T-helper 17 cell (primary cell): ENCODE measurements at places on chromosomes 11 and 22. TPM values are rescaled to one million over a fixed set of nuclear protein-coding genes. Genes with fewer than 3 reads are reported as not detected.

The DEUP1 gene
- total RNA-seq: not detected

GRCh38 chr11:80955588-80955987 is 1514.8 kb upstream of the TENM4 start:
- H3K27ac ChIP-seq: no peak overlapping the region
- H3K36me3 ChIP-seq: no peaks in the 10 kb centered on the region
- no peak for DNase-seq
- H3K4me3 ChIP-seq: no peak overlapping the region
- H3K4me1 ChIP-seq: no peaks in the 10 kb centered on the region

The TRIM49C gene
- total RNA-seq: not detected

The TRAF6 gene
- 20.2 TPM for total RNA-seq

GRCh38 chr22:49107561-49107960 is 720.1 kb downstream of the BRD1 start:
- no peak for DNase-seq
- no peak overlapping the region for H3K4me3 ChIP-seq
- no peaks in the 10 kb centered on the region for H3K36me3 ChIP-seq

DNA sequence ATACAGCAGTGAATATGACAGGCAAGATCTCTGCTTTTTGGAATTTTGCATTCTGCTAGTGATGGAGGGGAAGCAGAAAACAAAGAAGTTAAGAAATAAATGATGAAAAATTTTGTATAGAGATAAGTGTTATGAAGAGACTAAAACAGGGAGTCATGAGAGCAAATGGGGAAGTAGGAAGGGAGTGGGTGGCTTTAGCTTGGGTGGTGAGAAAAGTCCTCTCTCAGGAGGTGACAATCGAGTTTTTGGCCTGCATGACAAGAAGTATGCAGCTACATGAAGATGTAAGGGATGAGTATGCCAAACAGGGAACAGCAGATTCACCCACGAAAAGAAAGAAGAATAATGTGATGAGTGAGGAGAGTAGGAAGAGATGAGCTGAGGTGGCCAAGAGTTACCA is 80.7 kb upstream of the MPPED2 start:
- H3K36me3 ChIP-seq: no peaks in the 10 kb centered on the region
- no peaks in the 10 kb centered on the region for H3K27me3 ChIP-seq
- DNase-seq: no peak
- no peak overlapping the region for H3K27ac ChIP-seq
- no peak overlapping the region for H3K4me3 ChIP-seq
- H3K4me1 ChIP-seq: no peaks in the 10 kb centered on the region

DNA sequence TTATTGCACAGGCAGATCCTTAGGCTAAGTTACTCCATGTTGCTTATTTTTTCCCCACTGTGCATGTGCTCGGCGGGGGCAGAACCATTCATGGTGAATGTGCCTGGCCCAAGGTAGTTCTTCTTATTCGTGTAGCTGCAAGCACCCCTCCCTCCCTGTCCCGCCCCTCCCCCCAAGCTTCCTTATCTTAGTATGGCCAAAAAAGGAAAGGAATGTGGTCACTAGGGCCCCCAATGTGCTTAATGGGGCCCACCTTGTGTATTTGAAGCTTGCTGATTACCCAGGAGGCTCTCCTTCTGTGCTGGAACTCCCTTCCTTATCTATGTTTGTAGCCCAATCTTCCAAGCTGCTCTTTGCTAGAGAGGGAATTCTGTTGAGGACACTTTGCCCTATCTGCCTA is 1259.7 kb upstream of the RAG2 start:
- no peaks in the 10 kb centered on the region for H3K27me3 ChIP-seq
- no peak overlapping the region for H3K27ac ChIP-seq
- no peaks in the 10 kb centered on the region for H3K36me3 ChIP-seq
- no peak for DNase-seq

- H3K4me1 ChIP-seq: peaks cover 40% of the 10 kb centered on the region
- H3K27ac ChIP-seq: peak overlapping the region; percentile 9
- peak overlapping the region; percentile 37 for H3K4me3 ChIP-seq
- H3K27me3 ChIP-seq: no peaks in the 10 kb centered on the region
Observed at GRCh38 chr11:48034926-48035871, 54.8 kb downstream of the PTPRJ start.

GRCh38 chr11:59756558-59756840 is 1.3 kb downstream of the STX3 start:
- H3K27ac ChIP-seq: peak overlapping the region; percentile 19
- no peaks in the 10 kb centered on the region for H3K27me3 ChIP-seq
- H3K4me1 ChIP-seq: peaks cover 20% of the 10 kb centered on the region
- no peaks in the 10 kb centered on the region for H3K36me3 ChIP-seq
- no peak for DNase-seq
- peak overlapping the region; percentile 97 for H3K4me3 ChIP-seq

The SMC1B gene
- total RNA-seq: 0.17 TPM

DNA sequence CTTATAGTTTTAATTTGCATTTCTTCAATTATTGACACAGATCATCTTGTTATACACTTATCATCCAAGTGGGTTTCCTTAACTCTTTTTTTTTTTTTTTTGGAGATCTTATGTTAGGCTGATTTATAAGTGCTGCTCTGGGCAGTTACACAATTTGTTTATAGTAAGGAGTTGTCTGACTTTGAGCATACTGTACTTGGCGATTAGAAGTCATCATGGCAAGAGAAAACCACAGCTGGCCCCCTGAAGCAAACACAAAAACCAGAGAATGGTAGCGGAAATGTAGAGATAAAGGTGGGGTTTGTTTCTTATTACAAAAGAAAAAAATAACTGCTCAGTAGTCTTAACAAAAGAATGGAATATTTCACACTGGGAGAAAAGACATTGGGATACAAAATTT is 292.6 kb downstream of the SWAP70 start:
- DNase-seq: no peak
- no peaks in the 10 kb centered on the region for H3K27me3 ChIP-seq
- H3K36me3 ChIP-seq: peaks cover 4% of the 10 kb centered on the region
- no peak overlapping the region for H3K4me3 ChIP-seq
- no peaks in the 10 kb centered on the region for H3K4me1 ChIP-seq

DNA sequence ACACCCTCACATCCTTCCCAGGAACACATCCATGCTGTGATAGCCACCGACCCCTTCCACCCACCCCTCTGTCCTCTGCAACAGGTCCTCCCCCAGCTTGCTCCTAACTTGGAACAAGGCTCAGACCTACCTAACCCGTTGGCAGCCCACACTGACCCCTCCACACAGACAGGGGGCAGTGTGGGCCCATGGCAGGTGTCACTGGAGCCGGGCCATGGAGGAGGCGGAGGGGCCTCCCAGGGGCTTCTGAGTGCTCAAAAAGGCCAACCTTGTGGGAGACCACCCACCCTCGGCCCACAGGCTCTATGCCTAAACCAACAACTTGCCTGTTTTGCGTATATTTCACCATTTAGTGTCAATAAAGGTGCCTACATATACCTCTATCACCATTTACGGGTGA is 57.0 kb downstream of the CERK start:
- H3K4me1 ChIP-seq: peaks cover 9% of the 10 kb centered on the region
- H3K27ac ChIP-seq: peak overlapping the region; percentile 56
- H3K27me3 ChIP-seq: no peaks in the 10 kb centered on the region
- H3K4me3 ChIP-seq: no peak overlapping the region

DNA sequence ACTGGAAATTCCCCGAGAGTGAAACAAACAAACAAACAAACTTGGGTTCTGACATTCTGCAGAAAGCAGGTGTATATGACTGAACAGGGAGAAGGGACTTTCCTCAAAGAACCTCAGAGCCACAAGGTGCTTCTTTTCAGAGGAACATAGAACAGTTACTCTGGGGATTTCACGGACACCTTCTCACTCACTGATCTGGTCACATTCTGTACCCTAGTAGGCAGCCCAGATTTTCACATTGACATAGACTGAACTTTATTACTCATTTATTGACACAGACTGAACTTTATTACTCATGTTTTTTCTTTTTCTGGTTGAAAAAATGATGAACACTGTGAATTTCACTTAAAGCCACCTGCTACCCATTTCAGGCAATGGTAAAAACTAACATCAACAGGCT is 263.0 kb downstream of the OPCML start:
- H3K36me3 ChIP-seq: no peaks in the 10 kb centered on the region
- no peak for DNase-seq
- H3K27ac ChIP-seq: no peak overlapping the region
- H3K27me3 ChIP-seq: peaks cover 5% of the 10 kb centered on the region
- no peak overlapping the region for H3K4me3 ChIP-seq

The GLYAT gene
- not detected for total RNA-seq

GRCh38 chr11:86476109-86476861 is 101.6 kb downstream of the CCDC81 start:
- no peak for DNase-seq
- no peaks in the 10 kb centered on the region for H3K27me3 ChIP-seq
- H3K4me1 ChIP-seq: no peaks in the 10 kb centered on the region
- H3K4me3 ChIP-seq: no peak overlapping the region
- H3K36me3 ChIP-seq: no peaks in the 10 kb centered on the region

- H3K4me3 ChIP-seq: peak overlapping the region; percentile 49
- peaks cover 15% of the 10 kb centered on the region for H3K36me3 ChIP-seq
- H3K4me1 ChIP-seq: peaks cover 44% of the 10 kb centered on the region
- DNase-seq: no peak
- peak overlapping the region; percentile 82 for H3K27ac ChIP-seq
Observed at GRCh38 chr11:128783513-128783912, 83.6 kb downstream of the KCNJ1 start.

The OR51L1 gene
- total RNA-seq: not detected

The KLHDC7B gene
- total RNA-seq: 5.1 TPM

- DNase-seq: no peak
- no peak overlapping the region for H3K27ac ChIP-seq
- no peak overlapping the region for H3K4me3 ChIP-seq
- peaks cover 3% of the 10 kb centered on the region for H3K4me1 ChIP-seq
Observed at GRCh38 chr11:44268614-44269080, 41.3 kb downstream of the ALX4 start.

- no peaks in the 10 kb centered on the region for H3K4me1 ChIP-seq
- no peak for DNase-seq
- no peak overlapping the region for H3K4me3 ChIP-seq
- H3K27me3 ChIP-seq: peaks cover 5% of the 10 kb centered on the region
- H3K36me3 ChIP-seq: no peaks in the 10 kb centered on the region
Observed at GRCh38 chr11:127639916-127640315, 639.3 kb upstream of the KIRREL3 start.

The DGCR6 gene
- 6.2 TPM for total RNA-seq

- H3K27me3 ChIP-seq: peaks cover 4% of the 10 kb centered on the region
- DNase-seq: no peak
- peaks cover 2% of the 10 kb centered on the region for H3K36me3 ChIP-seq
- no peak overlapping the region for H3K4me3 ChIP-seq
- H3K27ac ChIP-seq: no peak overlapping the region
Observed at GRCh38 chr11:14045417-14045816, 82.9 kb downstream of the SPON1 start.

- DNase-seq: no peak
- H3K4me3 ChIP-seq: no peak overlapping the region
- no peaks in the 10 kb centered on the region for H3K36me3 ChIP-seq
- peak overlapping the region; percentile 86 for H3K27ac ChIP-seq
- no peaks in the 10 kb centered on the region for H3K27me3 ChIP-seq
- peaks cover 42% of the 10 kb centered on the region for H3K4me1 ChIP-seq
Observed at GRCh38 chr11:118406599-118407166, 5.3 kb downstream of the ATP5MG start.

GRCh38 chr22:45867118-45867905 is 109.7 kb downstream of the WNT7B start:
- H3K4me3 ChIP-seq: no peak overlapping the region
- no peak overlapping the region for H3K27ac ChIP-seq
- H3K36me3 ChIP-seq: peaks cover 17% of the 10 kb centered on the region

GRCh38 chr22:41038732-41039131 is 53.7 kb upstream of the EP300 start:
- H3K36me3 ChIP-seq: peaks cover 3% of the 10 kb centered on the region
- H3K4me3 ChIP-seq: no peak overlapping the region
- H3K27ac ChIP-seq: no peak overlapping the region
- no peaks in the 10 kb centered on the region for H3K4me1 ChIP-seq

The LGALS12 gene
- total RNA-seq: 0.72 TPM

DNA sequence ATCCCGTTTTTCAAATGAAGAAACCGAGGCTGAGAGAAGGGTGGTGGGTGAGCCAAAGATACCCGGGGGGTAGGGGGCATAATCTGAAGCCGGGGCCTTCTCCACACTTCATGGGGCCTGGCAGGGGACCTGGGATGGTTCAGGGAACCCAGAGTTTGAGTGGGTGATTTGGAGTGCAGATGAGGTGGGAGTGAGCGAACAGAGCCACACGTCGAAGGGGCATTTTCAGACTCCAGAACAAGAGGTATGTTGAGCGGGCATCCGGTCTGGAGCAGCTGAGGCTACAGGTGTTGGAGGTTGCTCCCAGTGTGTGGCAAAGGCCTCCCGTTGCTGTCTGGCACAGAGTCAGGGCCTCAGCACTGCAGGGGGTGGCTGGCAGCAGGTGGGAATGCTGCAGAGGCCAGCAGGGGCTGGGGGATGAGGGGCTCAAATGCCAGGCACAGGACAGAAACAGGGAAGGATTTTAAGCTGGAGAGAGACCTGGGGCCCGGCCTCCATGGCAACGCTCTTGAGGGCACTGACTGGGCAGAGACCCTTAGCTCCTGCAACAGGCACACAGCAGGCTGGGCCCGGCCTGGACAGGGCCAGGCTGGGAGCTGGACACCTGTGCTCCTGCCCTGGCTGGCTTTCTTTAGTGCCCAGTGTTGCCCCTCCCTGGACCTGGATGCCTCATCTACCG is 46.2 kb downstream of the WNT11 start:
- no peak for DNase-seq
- no peak overlapping the region for H3K27ac ChIP-seq
- H3K4me1 ChIP-seq: no peaks in the 10 kb centered on the region
- no peak overlapping the region for H3K4me3 ChIP-seq

- H3K4me1 ChIP-seq: peaks cover 5% of the 10 kb centered on the region
- no peak for DNase-seq
- no peak within 1 kb of the TSS for H3K27ac ChIP-seq
- H3K27me3 ChIP-seq: peaks cover 18% of the 10 kb centered on the region
Observed at GRCh38 chr22:19714312-19715187, at the start of gene SEPTIN5. SEPTIN5 (plus strand) TSS chr22:19714503; CDS start chr22:19714589, 86 bp downstream.

The SOX10 gene
- total RNA-seq: not detected

- H3K36me3 ChIP-seq: no peaks in the 10 kb centered on the region
- no peak overlapping the region for H3K27ac ChIP-seq
- H3K4me1 ChIP-seq: no peaks in the 10 kb centered on the region
- no peak overlapping the region for H3K4me3 ChIP-seq
- no peak for DNase-seq
Observed at GRCh38 chr11:106193956-106194355, 116.5 kb downstream of the AASDHPPT start.
